Activated naive CD4-positive, alpha-beta T cell treated with anti-CD3 and anti-CD28 coated beads for 36 hours (primary cell): ENCODE measurements at places on chromosomes 5 and 9. TPM values are rescaled to one million over a fixed set of nuclear protein-coding genes. Genes with fewer than 3 reads are reported as not detected.
A peak's percentile ranks its signal among the peaks of the same experiment; 100 is the strongest.

- H3K27ac ChIP-seq, result no peak overlapping the region
- no peak overlapping the region for H3K4me3 ChIP-seq
- H3K4me1 ChIP-seq, result no peaks in the 10 kb centered on the region
- DNase-seq, result no peak
- H3K36me3 ChIP-seq, result no peaks in the 10 kb centered on the region
- no peaks in the 10 kb centered on the region for H3K27me3 ChIP-seq
Observed at GRCh38 chr9:93209576-93210323, 25.8 kb downstream of the WNK2 start.

- no peak within 1 kb of the TSS for H3K27ac ChIP-seq
- H3K36me3 ChIP-seq, result no peaks in the 10 kb centered on the region
- H3K27me3 ChIP-seq, result peaks cover 24% of the 10 kb centered on the region
- H3K4me3 ChIP-seq, result peak within 1 kb of the TSS; percentile 74
- H3K4me1 ChIP-seq, result peaks cover 15% of the 10 kb centered on the region
- peak; percentile 49 for DNase-seq
Observed at GRCh38 chr5:172454358-172455086, at the start of gene SH3PXD2B. SH3PXD2B (minus strand) TSS chr5:172454525; CDS start chr5:172454352, 173 bp downstream.

GRCh38 chr9:7402334-7403027, 397.1 kb downstream of the DMAC1 start:
- DNase-seq, result no peak
- H3K27me3 ChIP-seq, result peaks cover 24% of the 10 kb centered on the region
- H3K4me3 ChIP-seq, result no peak overlapping the region
- H3K4me1 ChIP-seq, result peaks cover 6% of the 10 kb centered on the region
- no peak overlapping the region for H3K27ac ChIP-seq

GRCh38 chr5:174221436-174221835, 175.9 kb downstream of the NSG2 start:
- peaks cover 3% of the 10 kb centered on the region for H3K27me3 ChIP-seq
- no peak for DNase-seq
- H3K4me1 ChIP-seq, result no peaks in the 10 kb centered on the region
- H3K36me3 ChIP-seq, result no peaks in the 10 kb centered on the region
- H3K4me3 ChIP-seq, result no peak overlapping the region
- no peak overlapping the region for H3K27ac ChIP-seq

DNA sequence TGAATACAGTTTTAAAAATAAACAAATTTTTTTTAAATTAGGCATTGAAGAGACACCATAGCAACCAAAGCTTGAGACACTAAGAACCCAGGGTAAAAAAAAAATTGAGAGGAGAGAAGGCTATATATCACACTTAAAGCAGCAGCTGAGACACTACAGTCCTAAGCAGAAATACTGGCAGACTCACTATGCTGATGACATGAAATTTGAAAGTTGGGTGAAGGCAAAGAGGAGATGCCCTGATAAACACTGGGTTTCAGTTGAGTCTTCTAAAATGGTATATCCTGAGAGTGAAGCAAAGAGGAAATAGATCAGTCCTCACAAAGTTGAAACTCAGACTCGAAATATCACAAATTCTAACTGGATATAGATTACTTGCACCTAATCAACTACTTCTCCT, 419.9 kb upstream of the CDH9 start:
- no peaks in the 10 kb centered on the region for H3K36me3 ChIP-seq
- no peak overlapping the region for H3K4me3 ChIP-seq
- H3K4me1 ChIP-seq, result no peaks in the 10 kb centered on the region
- H3K27me3 ChIP-seq, result no peaks in the 10 kb centered on the region
- DNase-seq, result no peak

GRCh38 chr9:127781806-127782205, 3.3 kb upstream of the SH2D3C start:
- H3K4me3 ChIP-seq, result no peak overlapping the region
- peak overlapping the region; percentile 75 for H3K27ac ChIP-seq
- H3K4me1 ChIP-seq, result peaks cover 65% of the 10 kb centered on the region
- no peaks in the 10 kb centered on the region for H3K27me3 ChIP-seq
- peaks cover 14% of the 10 kb centered on the region for H3K36me3 ChIP-seq

DNA sequence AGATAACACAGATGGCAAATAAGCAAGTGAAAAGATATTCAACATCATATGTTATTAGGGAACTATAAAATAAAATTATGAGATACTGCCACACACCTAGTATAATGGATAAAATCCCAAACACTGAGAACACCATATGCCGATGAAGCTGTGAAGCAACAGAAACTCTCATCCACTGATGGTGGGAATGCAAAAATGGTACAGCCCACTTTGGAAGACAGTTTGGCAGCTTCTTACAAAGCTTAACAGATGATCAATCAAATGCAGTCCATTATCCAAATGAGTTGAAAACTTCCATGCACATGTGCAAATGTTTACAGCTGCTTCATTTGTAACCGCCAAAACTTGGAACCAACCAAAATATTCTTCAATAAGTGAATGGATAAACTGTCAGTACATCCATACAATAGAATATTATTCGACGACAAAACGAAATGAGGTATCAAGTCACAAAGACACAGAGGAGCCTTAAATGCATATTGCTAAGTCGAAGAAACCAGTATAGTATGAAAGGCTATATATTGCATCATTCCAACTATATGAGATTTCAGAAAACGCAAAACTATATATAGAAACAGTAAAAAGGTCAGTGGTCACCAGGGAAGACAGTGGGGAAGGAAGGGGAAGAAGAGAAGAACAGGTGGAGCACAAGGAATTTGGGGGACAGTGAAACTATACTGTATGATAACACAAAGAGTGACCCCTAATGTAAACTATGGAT, 14.9 kb downstream of the PFDN1 start:
- H3K4me1 ChIP-seq, result peaks cover 20% of the 10 kb centered on the region
- no peaks in the 10 kb centered on the region for H3K36me3 ChIP-seq
- no peaks in the 10 kb centered on the region for H3K27me3 ChIP-seq
- no peak overlapping the region for H3K4me3 ChIP-seq
- H3K27ac ChIP-seq, result no peak overlapping the region
- DNase-seq, result no peak

- no peak overlapping the region for H3K4me3 ChIP-seq
- H3K27me3 ChIP-seq, result peaks cover 46% of the 10 kb centered on the region
- no peaks in the 10 kb centered on the region for H3K36me3 ChIP-seq
- H3K27ac ChIP-seq, result no peak overlapping the region
- H3K4me1 ChIP-seq, result peaks cover 2% of the 10 kb centered on the region
Observed at GRCh38 chr5:147234239-147234824, 494 bp upstream of the STK32A start.

DNA sequence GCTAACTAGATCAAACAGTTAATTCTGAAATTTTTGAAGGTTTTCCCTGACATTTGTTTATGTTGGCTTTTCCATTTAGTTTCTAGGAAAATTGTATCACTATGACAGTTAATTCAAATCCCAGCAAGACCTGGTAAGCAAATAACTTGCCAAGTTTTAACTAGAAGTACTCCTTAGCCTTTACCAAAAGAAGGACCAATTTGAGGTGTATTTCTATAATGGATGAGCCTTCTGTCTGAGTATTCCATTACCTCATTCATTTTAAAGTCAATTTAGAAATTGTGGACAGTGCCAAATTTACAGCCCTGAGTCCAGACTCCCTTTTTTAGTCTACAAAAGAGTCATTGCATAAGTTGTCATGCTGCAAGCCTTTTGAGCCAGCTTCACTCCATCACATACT, 687.6 kb downstream of the CETN3 start:
- H3K36me3 ChIP-seq, result no peaks in the 10 kb centered on the region
- no peak overlapping the region for H3K4me3 ChIP-seq
- H3K27me3 ChIP-seq, result no peaks in the 10 kb centered on the region
- DNase-seq, result no peak
- H3K27ac ChIP-seq, result no peak overlapping the region

The SNCAIP gene
- total RNA-seq, result not detected

DNA sequence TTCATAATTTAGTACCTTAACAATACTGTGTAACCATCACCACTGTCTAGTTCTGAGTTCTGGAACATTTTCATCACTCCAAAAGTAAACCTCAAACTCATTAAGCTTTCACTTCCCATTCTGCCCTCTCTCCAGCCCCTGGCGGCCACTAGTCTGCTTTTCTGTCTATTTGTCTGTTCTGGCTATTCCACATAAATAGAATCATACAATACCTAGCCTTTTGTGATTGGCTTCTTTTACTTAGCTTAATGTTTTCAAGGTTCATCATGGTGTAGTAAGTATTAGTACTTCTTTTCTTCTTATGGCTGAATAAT, 138.7 kb downstream of the RAPGEF6 start:
- H3K27me3 ChIP-seq, result no peaks in the 10 kb centered on the region
- no peak overlapping the region for H3K4me3 ChIP-seq
- peaks cover 44% of the 10 kb centered on the region for H3K36me3 ChIP-seq
- no peak for DNase-seq
- H3K27ac ChIP-seq, result peak overlapping the region; percentile 15

The ADAMTS13 gene
- 3.0 TPM for total RNA-seq

The PTGDS gene
- not detected for total RNA-seq

The LCN12 gene
- total RNA-seq, result 1.9 TPM

DNA sequence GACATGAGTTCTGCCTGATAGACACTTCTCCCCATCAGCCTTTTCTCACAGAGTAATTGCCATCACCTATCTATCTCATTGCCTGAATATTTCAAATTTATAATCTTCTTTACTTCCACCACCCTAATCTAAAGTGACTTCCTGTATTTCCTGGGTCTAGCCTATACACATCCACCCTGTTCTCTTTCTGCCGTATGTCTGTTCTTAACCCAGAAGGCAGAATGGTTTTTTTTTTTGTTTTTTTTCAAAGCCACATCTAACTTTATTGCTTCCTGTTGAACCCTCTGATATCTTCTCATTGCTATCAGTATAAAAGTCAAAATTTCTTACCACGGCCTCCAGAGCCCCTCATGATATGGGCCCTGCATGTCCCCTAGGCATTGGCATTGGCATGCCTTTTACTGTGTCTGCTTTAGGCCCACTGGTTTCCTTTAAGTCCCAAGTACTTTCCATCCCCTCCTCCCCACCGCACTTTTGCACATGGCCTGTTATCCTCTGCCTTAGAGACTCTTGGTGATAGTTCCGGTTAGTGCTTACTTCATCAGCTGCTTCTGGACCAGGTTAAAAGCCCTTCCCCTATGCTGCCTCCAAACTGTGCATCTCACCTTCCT, 159.9 kb downstream of the MAN2A1 start:
- peak overlapping the region; percentile 60 for H3K27ac ChIP-seq
- H3K36me3 ChIP-seq, result peaks cover 63% of the 10 kb centered on the region
- H3K27me3 ChIP-seq, result no peaks in the 10 kb centered on the region
- peaks cover 70% of the 10 kb centered on the region for H3K4me1 ChIP-seq
- DNase-seq, result peak; percentile 21

- H3K27me3 ChIP-seq, result no peaks in the 10 kb centered on the region
- H3K36me3 ChIP-seq, result no peaks in the 10 kb centered on the region
- peaks cover 31% of the 10 kb centered on the region for H3K4me1 ChIP-seq
- no peak overlapping the region for H3K4me3 ChIP-seq
- DNase-seq, result no peak
Observed at GRCh38 chr5:180823346-180823745, 20.7 kb upstream of the MGAT1 start.

- H3K27me3 ChIP-seq, result no peaks in the 10 kb centered on the region
- H3K27ac ChIP-seq, result no peak overlapping the region
- no peak for DNase-seq
Observed at GRCh38 chr5:103840600-103840999, 278.0 kb upstream of the NUDT12 start.

The SEMA5A gene
- not detected for total RNA-seq

GRCh38 chr5:118578093-118578492, 410.3 kb downstream of the DTWD2 start:
- H3K4me3 ChIP-seq, result no peak overlapping the region
- no peaks in the 10 kb centered on the region for H3K36me3 ChIP-seq
- no peaks in the 10 kb centered on the region for H3K27me3 ChIP-seq
- H3K4me1 ChIP-seq, result no peaks in the 10 kb centered on the region
- no peak overlapping the region for H3K27ac ChIP-seq
- no peak for DNase-seq

- H3K27ac ChIP-seq, result no peak overlapping the region
- peaks cover 32% of the 10 kb centered on the region for H3K36me3 ChIP-seq
- peaks cover 4% of the 10 kb centered on the region for H3K4me1 ChIP-seq
- H3K27me3 ChIP-seq, result no peaks in the 10 kb centered on the region
Observed at GRCh38 chr5:154384480-154385235, 61.1 kb upstream of the SAP30L start.

The PCDHA12 gene
- total RNA-seq, result not detected

- peaks cover 8% of the 10 kb centered on the region for H3K36me3 ChIP-seq
- no peaks in the 10 kb centered on the region for H3K27me3 ChIP-seq
- H3K4me3 ChIP-seq, result no peak overlapping the region
- DNase-seq, result peak; percentile 48
- no peak overlapping the region for H3K27ac ChIP-seq
Observed at GRCh38 chr9:27457445-27457844, 66.6 kb upstream of the IFNK start.

The ARHGEF39 gene
- 28.9 TPM for total RNA-seq

GRCh38 chr5:132010645-132010988, 841 bp downstream of the ACSL6 start:
- H3K4me1 ChIP-seq, result peaks cover 15% of the 10 kb centered on the region
- no peak for DNase-seq
- H3K27ac ChIP-seq, result no peak overlapping the region

The PRRX2 gene
- total RNA-seq, result 0.83 TPM

DNA sequence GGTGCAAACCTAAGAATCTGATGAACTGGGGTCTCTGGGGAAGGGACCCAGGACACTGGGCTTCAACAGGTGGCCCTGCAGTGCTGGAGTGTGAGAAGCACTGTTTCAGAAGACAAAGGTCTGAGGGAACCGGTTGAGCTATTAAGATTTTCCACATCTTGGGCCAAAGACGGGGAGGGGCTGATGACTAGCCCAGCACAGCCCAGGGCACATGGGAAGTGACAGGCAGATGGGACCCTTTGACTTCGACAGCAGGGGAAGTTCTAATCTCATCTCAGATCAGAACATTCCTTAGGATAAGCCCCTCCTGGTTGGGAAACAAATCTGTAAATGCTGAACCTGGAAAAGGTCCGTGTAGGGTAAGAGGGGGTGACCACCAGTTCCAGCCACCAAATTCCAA, 67.4 kb downstream of the RAPGEF1 start:
- DNase-seq, result no peak
- H3K36me3 ChIP-seq, result peaks cover 3% of the 10 kb centered on the region
- peak overlapping the region; percentile 15 for H3K27ac ChIP-seq
- H3K4me1 ChIP-seq, result peaks cover 85% of the 10 kb centered on the region

GRCh38 chr5:73912821-73913271, 286.9 kb downstream of the ARHGEF28 start:
- H3K4me1 ChIP-seq, result no peaks in the 10 kb centered on the region
- H3K36me3 ChIP-seq, result no peaks in the 10 kb centered on the region
- DNase-seq, result no peak
- no peak overlapping the region for H3K4me3 ChIP-seq
- H3K27ac ChIP-seq, result no peak overlapping the region

DNA sequence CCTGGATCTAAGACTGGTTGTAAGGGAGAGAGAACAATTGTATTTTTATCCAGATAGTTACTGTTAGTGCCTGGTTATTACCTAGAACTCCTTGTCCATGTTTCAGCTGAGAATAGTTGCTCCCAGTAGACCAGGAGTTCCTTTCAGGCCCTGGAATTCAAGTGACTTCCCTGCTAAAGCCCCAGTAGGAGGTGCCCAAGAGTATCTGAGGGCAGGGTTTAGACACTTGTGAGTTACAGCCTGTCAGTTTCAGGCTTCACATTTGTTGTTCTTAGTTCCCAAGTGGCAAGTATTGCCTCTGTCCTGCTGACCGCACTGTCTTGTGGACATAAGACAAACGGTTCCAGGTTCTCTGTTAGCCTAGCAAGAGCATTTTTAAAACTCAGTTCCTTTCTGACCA, 743.9 kb upstream of the SEMA6A start:
- H3K36me3 ChIP-seq, result no peaks in the 10 kb centered on the region
- DNase-seq, result no peak
- H3K27ac ChIP-seq, result no peak overlapping the region
- H3K27me3 ChIP-seq, result no peaks in the 10 kb centered on the region

GRCh38 chr9:20376042-20376441, 246.3 kb downstream of the MLLT3 start:
- DNase-seq, result no peak
- no peaks in the 10 kb centered on the region for H3K36me3 ChIP-seq
- peak overlapping the region; percentile 45 for H3K4me3 ChIP-seq
